Amniotic epithelial cell (primary cell): ENCODE measurements at places on chromosomes 1 and 21.

- DNase-seq: no peak
Observed at GRCh38 chr1:173496757-173497320, 19.7 kb downstream of the PRDX6 start.

DNA sequence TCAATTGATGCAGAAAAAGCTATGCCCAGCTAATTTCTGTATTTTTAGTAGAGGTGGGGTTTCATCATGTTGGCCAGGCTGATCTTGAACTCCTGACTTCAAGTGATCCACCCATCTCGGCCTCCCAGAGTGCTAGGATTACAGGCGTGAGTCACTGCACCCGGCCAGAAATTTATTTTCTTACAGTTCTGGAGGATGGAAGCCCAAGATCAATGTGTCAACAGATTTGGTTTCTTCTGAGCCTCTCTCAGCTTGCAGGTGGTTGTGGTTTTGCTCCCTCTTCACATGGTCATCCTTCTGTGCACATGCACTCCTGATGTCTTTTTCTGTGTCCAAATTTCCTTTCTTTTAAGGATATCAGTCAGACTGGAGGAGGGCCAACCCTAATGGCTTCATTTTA is 35.6 kb downstream of the SHCBP1L start:
- DNase-seq: peak; percentile 4

- DNase-seq: peak; percentile 53
Observed at GRCh38 chr1:203300441-203301330, 4.6 kb upstream of the BTG2 start.

DNA sequence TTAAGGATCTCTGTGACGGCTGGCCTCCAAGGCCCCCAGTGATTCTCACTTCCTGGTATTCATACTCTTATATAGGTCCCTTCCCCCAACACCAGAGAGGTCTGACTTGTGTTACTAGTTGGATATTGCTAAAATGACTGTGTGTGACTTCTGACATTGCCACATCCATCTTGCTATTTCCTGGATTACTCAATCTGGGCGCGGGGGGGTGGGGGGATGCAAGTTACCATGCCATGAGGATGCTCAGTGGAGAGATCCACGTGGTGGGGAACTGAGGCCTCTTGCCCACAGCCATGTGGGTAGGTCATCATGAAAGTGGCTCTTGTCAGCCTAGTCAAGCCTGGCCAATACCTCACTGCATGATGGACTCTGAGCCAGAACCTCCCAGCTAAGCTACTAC is 117.0 kb downstream of the UBE2U start:
- no peak for DNase-seq

DNA sequence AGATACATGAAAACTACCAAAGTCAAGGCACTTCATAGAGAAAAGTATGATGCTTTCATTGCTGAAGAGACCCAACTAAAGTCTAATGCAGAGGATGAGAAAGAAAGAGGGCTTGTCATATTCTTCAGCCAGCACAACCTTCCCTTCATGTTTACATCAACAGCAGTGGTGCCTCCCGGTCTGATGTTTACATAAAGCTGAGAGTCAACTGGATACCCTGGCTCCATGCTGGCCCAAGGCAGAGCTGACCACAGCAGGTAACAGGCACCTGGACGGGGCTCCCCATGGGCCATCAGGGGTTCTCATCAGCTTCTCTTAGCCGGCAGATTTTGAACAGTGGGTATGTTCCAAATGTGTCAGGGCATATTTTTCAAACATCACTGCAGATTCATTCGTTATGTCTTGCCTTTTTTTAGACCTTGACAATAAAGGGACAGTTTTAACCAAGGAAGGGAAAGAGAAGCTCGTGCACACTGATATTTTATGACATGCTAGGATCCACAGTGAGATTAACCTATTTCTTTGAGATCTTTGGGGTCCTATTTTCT is 117.1 kb downstream of the NRIP1 start:
- no peak for DNase-seq

- no peak for DNase-seq
Observed at GRCh38 chr1:111201275-111202090, 1.0 kb upstream of the DENND2D start.
